ENCODE measurements at places on chromosomes 7 and 10.

DNA sequence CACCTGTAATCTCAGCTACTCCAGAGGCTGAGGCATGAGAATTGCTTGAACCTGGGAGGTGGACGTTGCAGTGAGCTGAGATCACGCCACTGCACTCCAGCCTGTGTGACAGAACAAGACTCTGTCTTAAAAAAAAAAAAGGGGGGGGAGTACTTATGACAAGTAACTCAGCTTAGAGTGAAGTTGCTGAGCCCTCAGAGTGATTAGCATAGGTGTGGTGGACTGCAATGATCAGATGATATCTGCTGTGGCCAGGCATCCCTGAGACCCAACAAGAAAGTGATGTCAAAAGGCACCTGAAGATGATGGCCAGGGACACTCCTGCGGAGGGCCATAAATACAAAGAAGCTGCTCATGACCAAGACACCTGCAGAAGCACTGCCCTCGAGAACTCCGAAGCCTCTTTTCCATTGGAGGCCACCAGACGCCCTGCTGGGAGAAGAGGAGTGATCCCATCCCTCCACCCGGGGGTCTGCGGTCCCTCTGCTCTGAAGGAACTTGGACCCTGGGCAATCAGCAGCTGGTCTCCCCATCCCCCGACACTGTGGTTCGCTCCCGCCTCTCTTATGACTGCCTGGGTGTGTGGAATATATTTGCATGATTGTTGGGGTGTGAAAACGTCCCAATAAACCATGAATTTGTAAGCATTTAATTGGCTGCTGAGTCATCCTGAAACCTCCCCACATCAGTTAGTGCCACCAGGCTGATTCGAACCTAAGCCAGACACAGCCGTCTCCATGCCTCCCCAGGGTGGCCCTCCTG, 46.0 kb downstream of the RASGEF1A start:
- no peak for DNase-seq

GRCh38 chr7:130189343-130189742, 15.9 kb downstream of the TMEM209 start:
- DNase-seq, result peak; percentile 14

- DNase-seq, result no peak
These were observed 73.0 kb downstream of the XRCC2 start for GRCh38 chr7:152602962-152603361.

DNA sequence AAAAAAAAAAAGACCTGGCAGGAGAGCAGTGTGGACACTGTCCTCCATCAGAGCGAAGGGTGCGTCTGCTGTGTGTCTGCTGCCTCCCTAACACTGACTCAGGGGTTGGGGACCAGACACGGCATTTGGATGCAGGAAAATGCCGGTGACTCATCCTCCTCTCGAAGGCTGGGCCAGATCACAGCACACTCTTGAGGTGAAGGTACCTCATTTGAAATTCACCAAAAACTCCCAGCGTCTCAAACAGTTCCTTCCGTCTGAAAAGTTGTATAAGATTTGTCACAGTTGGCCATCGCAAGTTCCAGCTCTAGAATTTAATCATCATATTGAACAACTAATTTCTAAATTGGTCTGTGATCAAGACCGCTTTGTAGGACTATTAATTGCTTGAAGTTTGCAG, 118.1 kb upstream of the LYZL2 start:
- DNase-seq, result no peak

- no peak for DNase-seq
These were observed 56.3 kb downstream of the PLXNA4 start for GRCh38 chr7:132519936-132520335.

DNA sequence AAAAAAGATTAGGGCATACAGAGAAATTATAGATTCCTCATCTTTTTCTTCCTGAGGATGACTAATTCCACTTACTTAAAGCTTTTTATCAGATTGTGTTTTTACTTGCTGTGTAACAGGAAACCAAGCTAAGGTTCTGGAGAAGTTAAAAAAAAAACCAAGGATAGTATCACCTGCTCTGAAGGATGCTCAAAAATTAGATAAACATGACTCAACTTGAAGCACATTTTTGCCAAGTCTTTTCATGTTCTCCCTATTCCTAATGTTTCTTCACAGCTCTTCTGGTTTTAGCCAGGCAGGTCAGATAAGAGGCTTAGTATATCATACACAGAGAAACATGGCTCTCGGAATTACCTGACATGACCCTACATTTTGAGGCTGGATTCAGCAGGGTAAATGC, 90.3 kb downstream of the CPEB3 start:
- DNase-seq, result no peak

DNA sequence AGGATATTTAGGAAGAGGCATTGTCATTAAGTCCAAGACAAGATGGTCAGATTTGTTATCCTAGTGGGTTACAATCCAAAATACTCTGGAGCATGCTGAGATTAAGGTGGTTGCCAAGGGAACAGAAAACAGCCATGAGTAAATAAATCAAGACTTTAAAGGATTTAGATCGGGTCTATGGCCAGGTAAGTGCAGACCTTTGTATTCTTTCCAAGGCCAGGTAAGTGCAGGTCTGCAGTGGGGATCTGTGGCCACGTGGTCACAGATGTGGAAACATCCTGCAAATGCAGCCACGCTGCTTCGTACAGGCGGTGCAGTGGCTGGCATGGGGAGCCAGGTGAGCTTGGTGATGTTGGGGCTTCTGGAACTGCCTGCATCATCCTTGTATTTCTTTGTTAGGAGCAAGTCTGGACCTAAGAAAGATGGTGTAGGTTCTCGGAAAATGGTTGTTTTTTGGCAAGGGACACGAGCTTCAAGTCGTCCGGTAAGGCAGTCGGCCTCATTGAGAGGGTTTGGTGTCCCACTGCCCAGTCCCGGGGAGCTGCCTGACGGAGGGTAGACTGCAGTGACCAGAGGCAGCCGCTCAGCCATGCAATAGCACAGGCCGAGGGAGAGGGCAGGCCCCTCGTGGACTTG, 21.8 kb downstream of the ZNF775 start:
- no peak for DNase-seq

- no peak for DNase-seq
These were observed 2.0 kb downstream of the JCAD start for GRCh38 chr10:30057421-30057841.

Data from AG09319 (cell line).